ENCODE measurements at places on chromosomes 1 and 21. TPM values are rescaled to one million over a fixed set of nuclear protein-coding genes. Genes with fewer than 3 reads are reported as not detected.

The OTUD3 gene
- 5.0 TPM for total RNA-seq

DNA sequence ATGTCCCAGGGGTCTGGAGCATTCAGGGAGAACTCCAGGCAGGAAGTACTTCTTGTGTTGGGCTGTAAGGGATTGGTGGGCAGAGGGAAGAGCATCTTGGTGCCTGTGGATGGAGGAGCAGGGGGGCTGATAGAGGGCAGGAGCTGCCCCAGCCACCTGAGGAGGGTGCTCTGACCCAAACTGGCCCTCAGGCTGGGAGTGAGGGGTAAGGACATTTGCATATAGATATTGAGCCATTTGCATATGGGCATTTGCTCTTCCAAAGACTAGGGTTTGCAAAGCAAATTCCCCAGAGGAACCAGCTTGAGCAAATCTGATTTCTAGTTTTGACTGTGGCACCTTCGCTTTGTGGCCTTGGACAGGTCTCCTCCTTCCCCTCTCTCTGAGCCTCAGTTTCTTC lies 18.2 kb downstream of the ZNF362 start:
- no peak for DNase-seq

The HYI gene
- total RNA-seq: 30.3 TPM

DNA sequence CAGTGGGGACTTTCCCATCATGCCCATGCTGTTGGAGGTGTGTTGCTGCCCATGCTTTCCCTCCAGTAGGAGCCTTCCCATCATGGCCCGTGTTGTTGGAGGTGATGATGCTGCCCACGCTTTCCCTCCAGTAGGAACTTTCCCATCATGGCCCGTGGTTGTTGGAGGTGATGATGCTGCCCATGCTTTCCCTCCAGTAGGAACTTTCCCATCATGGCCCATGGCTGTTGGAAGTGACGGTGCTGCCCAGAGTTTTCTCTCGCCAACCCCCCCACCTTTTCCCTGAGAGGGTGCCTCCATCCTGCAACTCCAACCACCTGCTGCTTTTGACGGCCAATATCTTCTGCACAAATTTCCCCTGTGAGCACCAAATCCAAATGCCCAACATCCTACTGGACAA lies 205.7 kb downstream of the TOMM20 start:
- no peak for DNase-seq

DNA sequence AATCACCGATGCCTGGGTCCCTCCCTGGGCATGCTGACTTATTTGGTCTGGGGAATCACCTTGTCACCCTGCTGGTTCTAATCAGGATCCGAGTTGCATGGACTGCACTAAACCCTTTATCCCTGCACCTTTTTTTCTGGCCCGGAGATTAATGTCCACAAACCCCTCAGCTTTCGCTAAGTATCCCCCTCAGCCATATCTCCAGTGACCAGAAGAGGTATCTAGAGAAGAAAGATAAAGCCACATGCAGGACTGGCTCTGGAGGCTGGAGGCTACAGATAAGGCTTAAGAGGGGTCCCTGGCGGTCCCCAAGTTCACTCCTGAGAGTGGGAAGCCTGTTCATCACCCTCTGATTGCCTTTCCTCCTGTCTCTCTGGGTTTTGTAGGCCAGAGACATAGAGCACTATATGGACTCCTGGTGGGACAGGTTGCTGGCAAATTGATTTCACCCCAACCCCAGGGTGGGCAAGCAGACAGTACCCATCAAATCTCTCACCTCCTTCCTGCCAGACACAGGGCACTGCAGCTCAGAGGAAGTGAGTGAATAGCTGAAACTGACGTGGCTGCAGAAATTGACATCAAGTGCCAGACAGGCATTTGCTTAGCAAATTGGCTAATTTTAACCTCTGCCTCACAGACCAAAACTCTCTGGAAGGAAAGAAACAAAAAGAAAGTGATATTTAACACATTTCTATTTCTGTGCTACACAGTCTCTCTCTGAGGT lies 38.8 kb downstream of the HMGB4 start:
- DNase-seq: no peak

The KRTAP21-2 gene
- total RNA-seq: not detected

The LCE4A gene
- total RNA-seq: not detected

DNA sequence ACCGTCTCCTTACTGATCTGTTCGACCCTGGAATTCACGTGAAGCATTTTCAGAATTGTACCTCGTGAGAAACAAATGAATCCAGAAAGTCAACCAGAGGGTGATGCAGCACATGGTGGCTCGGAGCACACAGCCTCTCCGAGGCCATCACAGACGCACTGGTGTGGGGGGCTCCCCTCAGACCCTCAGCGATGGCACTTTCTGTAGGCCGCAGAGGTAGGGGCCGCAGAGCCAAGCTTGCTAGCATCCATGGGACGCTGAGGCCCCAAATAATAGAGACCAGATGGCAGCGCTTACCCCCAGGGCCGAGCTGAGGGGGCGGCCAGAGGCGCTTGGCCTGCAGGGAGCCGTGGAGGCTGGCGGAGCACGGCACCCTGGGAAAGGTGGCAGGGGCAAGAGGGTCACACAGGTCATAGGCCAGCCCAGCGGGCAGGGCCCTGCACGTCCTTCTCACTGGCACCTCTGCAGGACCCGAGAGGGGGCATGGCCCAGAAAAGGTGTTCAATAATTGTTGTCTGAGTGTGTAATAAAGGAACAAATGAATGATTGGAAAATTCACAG lies 28.1 kb upstream of the COL6A2 start:
- DNase-seq: peak; percentile 1

The APOBEC4 gene
- total RNA-seq: not detected

- peak; percentile 89 for DNase-seq
Measured at GRCh38 chr21:38306433-38307141, 49.8 kb downstream of the KCNJ15 start.

The CDK18 gene
- 0.80 TPM for total RNA-seq

GRCh38 chr1:93749894-93750301 lies 68.3 kb upstream of the BCAR3 start:
- DNase-seq: peak; percentile 58

GRCh38 chr1:111615870-111616715 lies 3.5 kb upstream of the RAP1A start:
- peak; percentile 72 for DNase-seq

GRCh38 chr1:173409613-173410012 lies 67.5 kb upstream of the PRDX6 start:
- DNase-seq: peak; percentile 93

- DNase-seq: no peak
Measured at GRCh38 chr1:240094041-240094722, 2.5 kb downstream of the FMN2 start.

GRCh38 chr1:185912504-185912903 lies 178.3 kb downstream of the HMCN1 start:
- DNase-seq: no peak

The GBP6 gene
- 0.11 TPM for total RNA-seq

GRCh38 chr1:93021539-93022134 lies 57.4 kb upstream of the MTF2 start:
- DNase-seq: peak; percentile 39

The BARHL2 gene
- not detected for total RNA-seq
